Smooth muscle cell of the umbilical artery (primary cell): ENCODE measurements at places on chromosomes 13 and 19. TPM values are rescaled to one million over a fixed set of nuclear protein-coding genes. Genes with fewer than 3 reads are reported as not detected.

ZNF850 gene
- total RNA-seq = 5.0 and 7.5 TPM in 2 replicates

VSTM2B gene
- not detected in 2 replicates for total RNA-seq

CEACAM20 gene
- total RNA-seq = not detected in 2 replicates

SIGLEC14 gene
- not detected in 2 replicates for total RNA-seq

KLK2 gene
- total RNA-seq = not detected in 2 replicates

ZNF878 gene
- total RNA-seq = 0.18 TPM in 1 of 2 replicates, not detected in the other

RUBCNL gene
- 0.30 and 0.51 TPM in 2 replicates for total RNA-seq

POU4F1 gene
- total RNA-seq = not detected in 2 replicates

CERS4 gene
- total RNA-seq = 11.0 and 19.0 TPM in 2 replicates

TPTE2 gene
- total RNA-seq = not detected in 2 replicates
